ENCODE measurements at places on chromosomes 1 and 21.

- peak; percentile 87 for DNase-seq
These were observed 28.1 kb downstream of the AHDC1 start for GRCh38 chr1:27575840-27576331.

DNA sequence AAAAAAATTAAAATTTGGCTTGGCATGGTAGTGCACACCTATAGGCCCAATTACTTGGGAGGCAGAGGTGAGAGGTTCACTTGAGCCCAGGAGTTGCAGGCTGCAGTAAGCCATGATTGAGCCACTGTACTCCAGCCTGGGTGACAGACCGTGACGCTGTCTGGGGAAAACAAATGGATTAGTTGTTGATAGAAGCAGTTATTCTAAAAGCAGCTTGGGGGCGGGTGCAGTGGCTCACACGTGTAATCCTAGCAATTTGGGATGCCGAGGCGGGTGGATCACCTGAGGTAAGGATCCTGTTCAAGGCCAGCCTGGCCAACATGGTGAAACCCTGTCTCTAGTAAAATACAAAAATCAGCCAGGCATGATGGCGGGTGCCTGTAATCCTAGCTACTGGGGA lies 40.3 kb downstream of the KIF1B start:
- DNase-seq = no peak

GRCh38 chr1:2544093-2544874 lies 11.9 kb upstream of the TNFRSF14 start:
- DNase-seq = no peak

DNA sequence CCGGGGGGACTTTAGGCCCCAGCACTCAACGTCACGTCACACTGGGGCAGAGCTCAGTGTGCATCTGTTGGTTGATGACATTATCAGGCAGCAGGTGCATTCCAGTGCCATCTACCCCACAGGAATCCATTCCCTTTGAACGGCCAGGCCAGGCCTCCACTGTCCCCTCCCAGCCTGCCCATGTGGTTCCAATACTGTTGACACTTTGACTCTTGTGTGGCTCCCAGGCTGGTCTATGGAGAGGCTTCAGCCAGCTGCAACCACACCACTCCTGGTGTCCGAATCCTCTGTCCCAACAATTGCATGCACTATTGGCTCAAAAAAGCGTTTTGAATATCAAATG lies 92.0 kb upstream of the SIM2 start:
- DNase-seq = no peak

GRCh38 chr1:103563056-103563455 lies 8.3 kb upstream of the AMY2B start:
- no peak for DNase-seq

- no peak for DNase-seq
These were observed 25.5 kb downstream of the ODF2L start for GRCh38 chr1:86370601-86371022.

DNA sequence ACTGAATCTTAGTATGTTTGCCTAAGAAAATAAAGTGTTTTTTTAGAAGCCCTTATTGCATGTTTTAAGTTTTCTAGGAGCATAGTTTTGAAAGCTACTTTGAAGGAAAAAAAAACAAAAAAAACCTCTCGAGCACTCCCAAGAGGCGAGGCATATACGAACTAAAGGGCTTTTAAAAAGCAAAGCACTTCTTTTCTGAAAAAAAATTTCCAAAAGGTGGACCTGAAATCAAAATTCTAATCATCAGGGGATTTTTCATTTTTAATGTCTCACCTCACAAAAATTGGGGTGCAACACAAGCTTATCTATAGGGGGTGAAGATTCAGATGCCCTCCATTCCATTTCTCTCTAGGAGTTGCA lies 594 bp downstream of the GLMN start:
- no peak for DNase-seq

DNA sequence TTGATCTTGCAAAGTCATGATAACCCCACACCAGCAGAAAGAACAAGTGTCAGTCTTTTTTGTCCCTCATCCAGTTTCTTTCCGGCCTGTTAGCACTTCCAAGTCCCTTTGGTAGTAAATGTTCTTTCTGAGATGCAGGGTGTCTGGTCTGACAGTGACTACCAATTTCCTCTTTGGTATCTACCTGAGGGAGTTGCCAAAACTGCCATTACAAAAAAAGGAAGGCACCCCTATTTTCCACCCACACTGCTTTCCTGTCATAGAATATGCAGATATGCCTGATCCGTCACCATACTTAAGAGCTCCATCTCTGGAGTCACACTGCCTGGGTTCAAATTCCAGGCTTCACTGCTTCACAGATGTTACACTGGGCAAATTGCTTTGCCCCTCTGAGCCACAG lies 72.4 kb downstream of the ZNF281 start:
- no peak for DNase-seq

DNA sequence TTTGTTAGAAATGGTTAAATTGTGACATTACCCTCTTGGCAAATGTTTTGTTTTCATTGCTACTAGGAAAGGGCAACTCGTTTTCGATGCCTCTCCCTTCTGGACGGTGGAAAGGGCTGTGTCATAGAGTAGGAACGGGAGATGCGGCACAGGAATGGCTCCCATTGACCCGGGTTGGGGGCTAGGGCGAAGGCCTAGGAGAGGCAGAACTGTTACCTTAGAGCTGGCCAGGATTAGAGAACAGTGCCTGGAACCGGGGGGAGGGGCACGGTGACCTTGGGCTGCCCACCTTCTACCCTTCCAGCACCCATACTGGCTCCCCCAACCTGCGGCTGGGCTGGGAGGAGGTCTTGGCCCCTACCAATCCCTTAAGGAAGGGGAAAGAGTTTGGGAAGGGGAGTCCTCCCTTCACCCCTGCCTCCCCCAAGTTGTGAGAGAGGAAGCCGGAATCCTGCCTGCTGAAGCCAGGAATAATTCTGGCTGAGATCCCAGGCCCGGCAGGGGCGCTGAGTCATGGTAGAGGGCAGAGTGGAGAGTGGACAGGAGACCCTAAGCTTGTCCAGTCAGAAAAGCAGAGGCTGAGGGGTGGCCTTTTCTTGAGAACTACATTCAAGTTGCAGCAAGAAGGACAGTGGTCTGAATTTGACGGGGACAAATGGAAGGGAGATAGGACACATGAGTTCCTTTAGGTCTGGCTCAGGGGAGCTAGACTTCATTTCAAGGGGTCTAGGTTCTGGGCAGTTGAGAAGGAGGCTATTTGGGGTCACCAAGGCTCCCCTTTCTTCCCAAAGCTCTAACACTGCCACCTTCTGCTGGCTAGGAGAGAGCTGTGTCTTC lies 8.2 kb downstream of the LMNA start:
- no peak for DNase-seq

DNA sequence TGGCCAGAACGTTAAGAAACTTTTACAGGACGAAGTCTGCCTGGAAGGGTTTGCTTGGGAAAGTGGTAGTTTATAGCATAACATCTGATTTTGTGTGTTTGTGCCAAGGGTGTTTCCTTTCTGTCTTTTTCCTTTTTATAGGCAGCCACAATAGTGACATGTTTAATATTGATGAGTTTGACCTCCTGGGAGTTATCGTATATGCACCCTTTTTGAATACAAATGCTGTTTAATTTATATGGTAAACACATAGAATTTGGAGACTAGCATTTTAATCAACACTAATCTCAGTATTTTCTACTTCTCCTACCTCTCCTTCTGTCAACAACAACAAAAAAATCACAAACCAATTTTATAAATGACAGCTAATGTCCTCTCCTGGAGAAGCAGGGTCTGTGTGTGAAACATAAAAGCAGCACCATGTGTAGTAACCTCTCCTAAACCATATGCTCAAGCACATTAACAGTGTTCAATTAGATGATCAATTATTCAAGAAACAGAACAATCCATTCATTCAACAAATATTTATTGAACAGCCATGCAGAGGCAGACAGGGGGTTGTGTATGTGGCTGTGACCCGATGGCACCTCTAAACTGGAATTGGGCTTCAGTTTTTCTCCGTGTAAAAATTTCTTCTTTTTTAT lies 604 bp upstream of the FMN2 start:
- DNase-seq = no peak

GRCh38 chr1:161258439-161259344 lies at the start of gene PCP4L1:
TSS of gene PCP4L1 (plus strand) at chr1:161258745. CDS start at chr1:161258975, 230 bp downstream.
- peak; percentile 94 for DNase-seq

DNA sequence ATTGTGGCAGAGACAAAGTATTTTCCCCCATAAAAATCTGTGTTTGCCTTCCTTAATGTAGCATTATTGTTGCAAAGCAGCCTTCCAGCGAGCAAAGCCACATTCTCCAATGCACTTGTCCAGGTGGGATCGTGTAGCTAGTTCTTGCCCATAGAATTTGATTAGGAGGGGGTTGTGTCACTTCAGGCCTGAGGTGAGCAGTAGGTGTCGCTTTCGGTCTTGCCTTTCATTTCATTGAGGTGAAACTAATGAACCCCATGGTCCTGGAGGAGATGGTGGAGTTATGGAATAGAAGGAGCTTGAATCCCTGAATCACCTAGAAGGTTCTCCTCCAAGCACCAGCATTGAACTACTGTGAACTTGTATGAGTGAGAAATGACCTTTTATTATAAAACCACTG lies 318.9 kb upstream of the PBX1 start:
- DNase-seq = peak; percentile 25

GRCh38 chr1:58619286-58620054 lies 42.4 kb upstream of the TACSTD2 start:
- DNase-seq = no peak

GRCh38 chr1:216075339-216075738 lies 347.9 kb downstream of the USH2A start:
- no peak for DNase-seq

- DNase-seq = no peak
These were observed 45.9 kb downstream of the PLXNA2 start for GRCh38 chr1:208198236-208198635.

DNA sequence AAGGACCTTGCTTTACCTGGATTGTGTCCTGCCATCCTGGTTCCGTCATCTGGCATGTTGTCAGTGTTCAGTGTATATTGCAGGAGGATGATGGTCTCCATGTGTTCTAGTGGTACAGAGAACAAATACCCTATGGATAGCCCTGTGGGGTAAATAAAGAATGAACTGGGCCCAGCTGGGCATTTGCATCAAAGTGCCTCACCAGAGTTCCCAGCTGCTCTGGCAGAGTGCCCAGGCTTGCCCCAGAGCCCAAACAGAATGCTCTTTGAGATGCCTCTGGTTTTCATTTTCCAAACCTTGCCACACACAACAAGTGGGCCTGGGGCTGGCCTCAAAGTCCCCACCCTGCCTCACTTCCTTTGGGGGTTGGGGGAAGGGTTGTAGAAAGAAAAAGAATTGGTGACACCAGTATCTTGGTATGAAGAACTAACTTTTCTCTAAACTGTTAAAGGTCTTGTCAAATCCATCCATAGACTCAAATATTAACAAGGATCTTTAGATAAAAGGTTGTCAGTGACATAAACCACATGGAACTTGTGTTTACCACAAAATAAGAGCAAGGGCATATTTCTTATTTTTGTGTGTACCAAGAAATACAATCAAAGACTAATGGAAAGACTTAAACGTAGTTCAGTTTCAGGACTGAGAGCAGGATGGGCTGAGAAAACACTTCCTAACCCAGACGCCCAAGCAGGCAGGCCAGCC lies 82.2 kb downstream of the LMO4 start:
- DNase-seq = no peak

GRCh38 chr21:39282911-39283310 lies 30.5 kb downstream of the BRWD1 start:
- DNase-seq = no peak

DNA sequence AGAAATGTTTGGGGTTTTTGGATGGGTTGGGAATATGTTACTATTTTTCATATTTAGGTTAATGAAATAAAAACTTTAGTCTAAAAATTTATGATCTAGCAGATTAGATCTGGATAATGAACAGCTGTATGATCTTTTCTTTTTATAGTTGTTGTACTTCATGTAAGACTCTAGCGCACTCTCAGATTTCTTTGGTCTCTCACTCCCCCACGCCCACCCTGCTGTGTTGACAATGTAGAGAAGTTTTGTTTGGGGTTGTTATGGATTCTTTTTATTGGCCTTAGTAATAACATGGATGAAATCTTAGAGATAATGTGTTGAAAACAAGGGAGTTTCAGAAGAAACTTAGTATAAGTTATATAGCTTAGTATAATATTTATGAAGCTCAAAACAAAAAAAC lies 5.5 kb downstream of the KLF18 start:
- no peak for DNase-seq

DNA sequence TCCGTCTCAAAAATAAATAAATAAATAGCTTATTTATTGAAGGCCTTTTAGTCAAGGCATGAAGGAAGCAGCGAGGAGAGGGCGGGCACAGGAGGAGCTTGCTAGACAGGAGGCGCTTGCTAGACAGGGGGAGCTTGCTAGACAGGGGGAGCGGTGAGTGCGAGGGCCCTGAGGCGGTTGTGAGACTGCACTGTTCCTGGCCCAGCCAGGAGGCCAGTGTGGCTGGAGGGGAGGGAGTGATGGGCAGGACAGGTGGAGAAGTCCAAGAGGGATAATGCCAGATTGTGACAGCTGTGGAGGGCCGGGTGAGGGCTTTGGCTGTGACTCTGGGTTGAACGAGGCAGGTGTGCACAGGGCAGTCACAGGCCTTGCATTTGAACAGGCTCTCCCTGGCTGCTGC lies 18.2 kb downstream of the KIF17 start:
- DNase-seq = no peak

GRCh38 chr1:23449958-23450357 lies 25.4 kb upstream of the TCEA3 start:
- no peak for DNase-seq

- DNase-seq = peak; percentile 16
These were observed 71.5 kb upstream of the CXADR start for GRCh38 chr21:17441370-17441769.

GRCh38 chr1:88802950-88803349 lies 88.4 kb downstream of the GTF2B start:
- no peak for DNase-seq

GRCh38 chr21:45488931-45489721 lies 53.1 kb downstream of the SLC19A1 start:
- DNase-seq = peak; percentile 56

DNA sequence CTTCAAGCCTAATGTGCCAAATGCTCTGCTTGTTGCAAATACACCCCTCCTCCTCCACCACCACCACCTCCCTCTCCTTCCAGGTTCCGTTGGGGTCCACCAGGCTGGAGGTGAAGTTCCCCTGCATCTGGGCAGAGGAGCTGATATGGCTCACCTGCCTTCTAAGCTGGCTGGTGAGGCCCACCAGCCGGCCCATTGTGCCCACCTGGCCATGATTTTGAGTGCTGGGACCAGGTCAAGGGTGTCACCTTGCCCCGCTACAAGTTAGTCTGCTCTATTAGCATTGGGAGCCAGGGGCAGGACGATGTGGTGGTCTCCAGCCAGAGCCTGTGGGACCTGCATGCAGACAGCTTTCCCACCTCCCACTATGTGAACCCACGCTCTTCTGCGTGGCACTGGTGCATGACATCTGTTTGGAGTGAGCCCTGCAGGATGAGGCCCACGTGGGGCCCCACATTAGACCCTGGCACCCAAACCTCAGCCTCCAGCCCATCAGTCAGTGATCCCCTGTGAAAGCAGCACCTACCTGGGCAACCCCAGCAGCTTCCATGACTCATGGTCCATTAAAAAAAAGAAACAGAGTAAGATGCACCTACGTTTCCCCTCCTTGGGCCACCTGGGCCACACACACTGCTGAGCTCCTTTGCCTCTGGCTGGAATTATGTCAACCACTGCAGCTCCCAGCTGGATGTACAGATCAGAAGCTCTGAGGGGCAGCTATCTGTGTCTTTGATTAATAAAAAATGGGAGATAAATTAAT lies 15.6 kb upstream of the CDCP2 start:
- no peak for DNase-seq
